Thoracic aorta (tissue), 2 donors: ENCODE measurements at places on chromosomes 6 and 20. TPM values are rescaled to one million over a fixed set of nuclear protein-coding genes. Genes with fewer than 3 reads are reported as not detected.
A peak's percentile ranks its signal among the peaks of the same experiment; 100 is the strongest.

GRCh38 chr6:21501815-21502214, 91.7 kb upstream of the SOX4 start:
- no peak overlapping the region for H3K27ac ChIP-seq
- H3K4me3 ChIP-seq, result no peak overlapping the region
- no peak for DNase-seq
- H3K27me3 ChIP-seq, result no peaks in the 10 kb centered on the region
- peaks cover 7% of the 10 kb centered on the region for H3K4me1 ChIP-seq

BPIFB1 gene
- total RNA-seq, result not detected

XKR7 gene
- not detected for total RNA-seq

GRIK2 gene
- total RNA-seq, result 2.0 TPM

- no peak for DNase-seq
- no peak overlapping the region for H3K27ac ChIP-seq
- no peaks in the 10 kb centered on the region for H3K27me3 ChIP-seq
- H3K36me3 ChIP-seq, result no peaks in the 10 kb centered on the region
- no peaks in the 10 kb centered on the region for H3K4me1 ChIP-seq
- no peak overlapping the region for H3K4me3 ChIP-seq
Measured at GRCh38 chr6:147741389-147741788, 232.9 kb downstream of the SAMD5 start.

- peaks cover 42% of the 10 kb centered on the region for H3K4me1 ChIP-seq
- DNase-seq, result no peak
- no peak overlapping the region for H3K4me3 ChIP-seq
- H3K27me3 ChIP-seq, result no peaks in the 10 kb centered on the region
- H3K27ac ChIP-seq, result peak overlapping the region; percentile 49
Measured at GRCh38 chr6:30821862-30822784, 62.2 kb upstream of the DDR1 start.

GRCh38 chr6:144077871-144078270, 17.5 kb downstream of the SF3B5 start:
- no peaks in the 10 kb centered on the region for H3K36me3 ChIP-seq
- no peak overlapping the region for H3K27ac ChIP-seq
- no peaks in the 10 kb centered on the region for H3K27me3 ChIP-seq

GRCh38 chr6:130306377-130306776, 59.4 kb upstream of the TMEM200A start:
- H3K4me3 ChIP-seq, result no peak overlapping the region
- no peak for DNase-seq
- no peaks in the 10 kb centered on the region for H3K36me3 ChIP-seq
- H3K27me3 ChIP-seq, result no peaks in the 10 kb centered on the region
- H3K4me1 ChIP-seq, result no peaks in the 10 kb centered on the region
- no peak overlapping the region for H3K27ac ChIP-seq

ZNF311 gene
- total RNA-seq, result 0.27 TPM
